ENCODE measurements at places on chromosomes 3 and 15.

DNA sequence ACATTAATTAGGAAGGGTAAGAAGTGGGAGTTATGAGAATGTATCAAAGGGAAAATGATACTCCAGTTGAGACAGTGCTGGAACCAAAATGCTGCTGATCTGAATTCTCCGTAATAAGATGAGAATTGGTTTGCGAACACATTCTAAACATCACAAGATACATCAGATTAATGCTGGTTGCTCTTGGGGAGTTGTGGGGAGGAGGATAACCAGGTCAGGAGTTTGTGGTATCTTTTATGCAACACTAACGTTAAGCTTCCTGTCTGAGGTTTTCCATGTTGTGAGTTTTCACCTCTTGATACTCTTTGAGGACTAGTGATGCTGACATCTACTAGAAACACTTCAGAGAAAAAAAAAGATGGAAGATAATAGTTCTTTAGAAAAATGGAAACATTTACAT is 47.2 kb downstream of the PPARG start:
- DNase-seq: no peak

DNA sequence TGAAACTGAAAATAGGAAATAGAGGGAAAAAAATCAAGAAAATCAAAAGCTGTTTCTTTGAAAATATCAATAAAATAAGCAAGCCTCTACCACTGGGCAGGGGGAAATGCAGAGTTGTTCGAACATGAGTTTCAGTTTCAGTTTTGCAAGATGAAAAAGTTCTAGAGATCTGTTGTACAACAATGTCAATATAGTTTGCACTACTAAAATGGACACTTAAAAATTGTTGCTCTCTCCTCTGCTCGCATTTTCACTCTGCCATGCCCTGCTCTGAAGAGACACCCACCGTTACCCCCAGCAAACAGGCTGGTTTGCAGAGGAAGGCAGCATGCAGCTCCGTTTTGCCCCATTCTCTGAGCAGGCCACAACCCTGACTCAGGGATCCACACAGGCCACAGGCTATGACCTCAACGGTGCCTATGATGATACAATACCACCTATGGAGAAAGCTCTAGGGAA is 64.5 kb downstream of the ZNF148 start:
- peak; percentile 18 for DNase-seq

GRCh38 chr3:37293646-37294045 is 119.3 kb upstream of the LRRFIP2 start:
- no peak for DNase-seq

DNA sequence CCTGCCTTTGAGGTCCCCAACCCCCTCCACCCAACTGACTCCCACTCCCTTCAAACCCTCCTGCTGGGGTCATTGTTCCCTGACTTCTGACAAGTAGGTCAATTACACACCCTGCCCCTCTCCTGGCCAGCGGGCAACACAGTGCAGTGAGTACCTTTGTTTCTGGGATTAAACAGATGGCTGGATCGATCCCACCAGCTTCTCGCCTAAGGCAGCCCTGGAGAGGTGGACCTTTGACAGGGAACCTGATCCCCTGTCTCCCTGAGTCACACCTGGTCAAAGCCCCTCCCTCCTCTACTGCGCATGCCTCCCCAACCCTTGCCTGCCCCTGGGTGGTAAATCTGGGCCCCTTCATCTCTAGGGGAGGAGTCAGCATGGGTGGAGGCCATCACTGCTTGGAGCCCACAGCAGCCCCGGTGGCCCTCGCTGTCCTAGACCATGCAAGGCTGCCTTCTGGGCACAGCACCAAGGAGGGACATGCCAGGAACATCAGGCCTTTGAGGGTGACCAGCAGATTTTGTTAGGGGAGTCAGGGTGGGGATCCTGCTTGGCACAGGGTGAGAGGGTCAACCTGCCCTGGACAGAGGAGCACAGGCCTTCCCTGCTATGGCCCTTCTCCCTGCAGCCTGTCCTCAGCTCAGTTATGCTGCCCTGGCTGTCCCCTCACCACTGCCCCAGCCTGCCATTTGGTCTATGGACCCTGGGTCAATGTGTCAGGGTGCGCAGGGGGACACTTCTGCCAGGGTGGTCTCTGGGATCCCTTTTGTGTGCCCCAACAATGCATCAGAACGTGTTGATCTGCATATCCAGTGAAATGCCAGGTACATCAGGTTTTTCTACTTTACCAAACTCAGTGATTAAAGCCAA is 9.8 kb upstream of the PRR23E start:
- no peak for DNase-seq

GRCh38 chr3:136602818-136603217 is 149.4 kb downstream of the STAG1 start:
- no peak for DNase-seq

GRCh38 chr15:70465812-70466211 is 297.5 kb downstream of the UACA start:
- DNase-seq: no peak

DNA sequence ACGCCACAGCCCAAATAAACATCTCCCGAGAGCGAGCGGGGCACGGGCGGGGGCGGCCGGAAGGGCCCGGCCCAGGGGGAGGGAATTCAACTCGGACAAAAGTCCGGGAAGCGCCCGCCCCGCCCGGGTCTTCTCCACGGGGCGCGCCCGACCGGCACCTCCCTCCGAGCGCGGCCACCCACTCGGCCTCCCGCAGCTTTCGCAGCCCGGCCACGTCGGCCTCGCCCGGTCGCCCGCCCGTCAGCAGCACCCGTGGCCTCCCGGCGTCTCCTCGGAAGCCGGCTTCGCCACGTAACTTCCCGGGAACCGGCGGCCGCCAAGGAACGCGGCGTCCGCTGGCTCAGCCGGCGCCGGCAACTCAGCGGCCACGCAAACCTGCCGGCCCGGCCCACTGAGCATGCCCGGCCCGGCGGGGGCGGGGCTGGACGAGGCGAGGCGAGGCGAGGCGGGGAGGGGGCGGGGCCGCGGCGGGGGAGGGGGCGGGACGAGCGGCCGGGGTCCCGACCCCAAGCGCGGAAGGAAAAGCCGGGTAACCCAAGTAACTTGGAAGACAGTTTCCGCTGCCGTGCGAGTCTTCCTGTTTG is at the start of gene TJP1:
Gene TJP1 (minus strand): TSS at position 369 of the 584 bp plus-strand sequence. CDS start 440 bp downstream, outside the sequence.
- DNase-seq: no peak

- DNase-seq: no peak
These were observed 51.2 kb downstream of the MFN1 start for GRCh38 chr3:179398574-179399231.

DNA sequence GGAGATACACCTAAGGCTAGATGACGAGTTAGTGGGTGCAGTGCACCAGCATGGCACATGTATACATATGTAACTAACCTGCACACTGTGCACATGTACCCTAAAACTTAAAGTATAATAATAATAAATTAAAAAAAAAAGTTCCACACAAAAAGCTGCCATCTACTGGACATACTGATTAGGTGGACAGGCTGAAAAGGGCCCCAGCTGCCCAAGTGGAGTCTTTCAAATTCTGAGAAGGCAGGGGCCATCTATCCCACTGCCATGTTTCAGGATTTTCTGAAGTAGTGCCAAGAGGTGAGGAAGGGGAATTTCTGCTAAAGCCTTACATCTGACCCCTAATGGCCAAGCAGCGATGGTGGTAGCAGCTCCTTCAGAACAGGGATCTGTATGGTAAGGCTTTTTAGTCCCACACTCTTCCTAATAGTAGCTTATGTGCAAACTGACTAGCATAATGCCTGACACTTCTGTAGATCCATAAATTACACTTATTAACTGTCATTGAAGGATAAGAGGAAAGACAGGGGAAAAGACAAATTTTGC is 7.7 kb downstream of the FSTL1 start:
- no peak for DNase-seq

GRCh38 chr15:101156509-101157159 is 95.2 kb downstream of the CHSY1 start:
- DNase-seq: no peak

DNA sequence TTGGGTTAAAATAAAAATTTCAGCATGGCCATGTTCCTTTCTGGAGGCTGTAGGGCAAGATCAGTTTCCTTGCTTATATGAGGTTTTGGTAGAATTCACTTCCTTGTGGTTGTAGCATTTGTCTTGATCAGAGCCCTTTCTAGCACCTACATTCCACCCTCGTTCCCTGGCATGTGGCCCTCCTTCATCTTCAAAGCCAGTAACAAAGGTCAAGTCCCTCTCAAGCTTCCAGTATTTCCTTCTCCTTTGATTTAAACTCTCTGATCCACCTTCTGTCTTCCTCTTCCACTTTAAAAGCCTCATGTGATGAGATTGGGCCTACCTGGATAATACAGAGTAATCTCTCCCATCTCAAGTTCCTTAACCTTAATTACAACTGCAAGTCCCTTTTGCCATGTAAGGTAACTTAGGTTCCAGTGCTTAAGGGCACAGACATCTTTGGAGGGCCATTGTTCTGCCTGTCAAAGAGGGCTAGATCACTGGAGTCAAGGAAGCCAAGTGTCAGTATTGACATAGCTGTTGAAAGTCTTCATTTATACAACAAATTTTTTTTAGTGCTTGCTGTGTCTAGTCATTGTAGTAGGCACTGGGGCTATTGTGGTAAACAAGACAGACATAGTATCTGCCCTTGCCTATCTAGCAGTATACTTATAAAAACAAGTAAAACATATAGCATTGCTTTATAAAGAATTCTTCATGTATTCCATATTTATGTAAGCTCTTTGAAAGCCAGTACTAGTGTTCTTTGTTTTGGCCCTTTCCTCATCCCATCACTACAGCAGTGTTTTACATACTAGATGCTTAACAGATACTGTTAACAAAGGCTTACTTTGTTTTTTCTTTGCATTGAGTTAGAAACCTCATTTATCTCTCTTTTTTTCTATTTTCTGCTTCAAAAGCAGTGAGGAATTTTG is 40.7 kb downstream of the GLCE start:
- DNase-seq: no peak

DNA sequence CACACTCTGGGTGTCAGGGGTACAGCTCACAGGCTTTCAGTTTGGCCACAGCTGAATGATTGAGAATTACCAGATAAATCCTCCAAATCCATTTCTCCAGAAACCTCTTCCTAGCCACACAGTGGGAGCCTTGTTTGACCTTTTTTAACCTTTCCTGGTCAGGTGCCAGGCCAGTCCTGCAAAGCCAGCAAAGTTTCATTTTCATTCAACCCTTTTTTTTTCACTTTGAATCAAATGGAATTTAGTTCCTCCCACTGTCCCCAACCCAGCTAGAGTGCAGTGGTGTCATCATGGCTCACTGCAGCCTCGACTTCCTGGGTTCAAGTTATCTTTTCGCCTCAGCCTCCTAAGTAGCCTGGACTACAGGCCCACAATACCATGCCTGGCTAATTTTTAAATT is 67.8 kb downstream of the NSUN3 start:
- DNase-seq: no peak

DNA sequence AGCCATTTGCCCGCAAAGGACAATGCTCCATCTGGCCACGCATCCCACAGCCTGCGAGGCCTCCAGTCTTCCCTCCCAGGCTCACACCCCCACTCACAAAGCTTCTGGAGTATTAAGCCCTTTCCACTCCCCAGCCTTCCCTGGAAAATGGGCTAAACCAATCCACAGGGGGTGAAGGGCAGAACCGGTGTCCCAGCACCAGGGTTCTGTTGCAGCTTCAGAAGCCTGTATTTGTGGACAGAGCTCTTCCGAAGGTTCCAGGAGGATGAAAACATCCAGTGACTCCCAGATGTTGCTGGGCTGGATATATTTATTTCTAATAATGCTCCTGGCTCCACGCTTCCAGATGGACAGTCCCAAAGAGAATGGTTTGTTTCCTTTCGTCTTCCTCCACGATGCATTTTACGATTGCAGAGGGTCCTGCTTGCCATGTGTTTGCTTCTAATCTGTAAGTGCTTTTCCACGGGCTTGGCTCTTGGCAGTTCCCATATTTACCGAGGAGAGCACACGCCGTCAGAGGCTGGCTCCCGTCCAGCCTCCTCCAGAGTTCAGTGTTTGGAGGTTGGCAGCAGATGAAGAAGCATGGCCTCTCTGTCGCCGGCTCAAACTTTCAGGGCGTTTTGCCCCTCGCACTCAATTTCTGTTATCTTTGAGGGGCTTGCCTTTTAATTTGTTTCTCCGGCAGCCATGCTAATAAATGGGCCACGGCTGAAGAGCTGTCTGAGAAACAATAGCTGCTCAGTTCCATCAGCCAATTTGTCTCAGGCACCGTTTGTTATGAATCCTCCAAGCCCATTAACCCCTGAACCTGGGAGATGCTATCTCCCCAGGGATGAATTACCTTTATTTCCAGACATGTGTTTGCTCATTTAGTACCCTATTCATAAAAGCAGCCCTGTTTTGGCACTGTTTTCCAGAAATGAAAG is 367.9 kb upstream of the PROK2 start:
- no peak for DNase-seq

DNA sequence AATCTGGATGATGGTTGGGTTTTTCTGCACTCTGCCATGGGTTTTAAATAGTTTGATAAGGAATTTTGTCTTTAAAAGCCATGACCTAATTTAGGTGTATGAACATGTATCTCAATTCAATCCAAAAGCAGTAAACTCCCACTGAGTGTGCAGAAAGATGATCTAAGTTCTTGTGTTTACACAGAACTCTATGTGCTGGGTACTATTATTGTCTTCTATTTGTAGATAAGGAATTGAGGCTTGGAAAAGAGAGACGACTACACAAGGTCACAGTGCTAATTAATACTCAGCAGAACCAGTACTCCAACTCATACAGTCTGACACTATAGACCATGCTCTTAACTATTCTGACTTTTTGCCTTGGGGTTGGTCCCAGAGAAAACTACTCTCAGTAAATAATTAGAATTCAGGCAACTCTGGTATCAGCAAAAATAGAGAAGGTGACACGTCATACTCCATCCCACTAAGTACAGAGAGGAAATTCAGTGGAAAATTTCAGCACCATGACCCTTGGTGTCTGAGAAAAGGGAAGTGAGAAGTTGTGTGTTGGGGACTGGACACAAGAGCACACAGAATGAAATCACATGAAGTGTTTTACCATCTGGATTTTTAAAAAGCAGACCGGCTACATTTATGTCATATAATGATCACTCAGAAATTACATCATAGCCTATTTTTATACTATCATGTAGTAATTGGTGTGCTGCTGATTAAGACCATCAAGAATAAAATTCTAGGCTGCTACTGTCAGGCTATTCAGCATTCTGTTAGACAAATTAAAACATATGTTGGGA is 18.3 kb upstream of the MYH15 start:
- DNase-seq: no peak

GRCh38 chr3:104764496-104764895 is 602.2 kb upstream of the ALCAM start:
- no peak for DNase-seq

GRCh38 chr3:3503411-3503810 is 295.8 kb upstream of the LRRN1 start:
- DNase-seq: no peak

DNA sequence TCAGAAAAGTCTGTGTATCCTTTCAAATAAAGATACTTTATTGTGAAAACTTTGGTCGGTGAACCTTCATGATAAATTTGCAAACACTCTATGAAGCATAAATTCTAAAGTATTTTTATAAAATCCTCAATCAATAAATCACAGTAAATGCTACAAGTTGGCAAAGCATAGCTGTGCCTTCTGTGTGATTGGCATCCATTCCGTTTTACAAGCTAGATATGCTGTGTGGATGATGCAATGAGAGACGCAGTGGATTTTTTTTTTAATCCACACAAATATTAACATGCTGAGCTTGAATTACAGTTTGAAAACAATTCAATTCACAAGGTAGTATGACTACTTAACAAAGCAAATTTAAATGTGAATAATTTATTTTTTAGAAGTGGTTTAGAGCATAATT is 937.2 kb downstream of the ZPLD1 start:
- DNase-seq: no peak
